ENCODE measurements at places on chromosomes 16 and 17. TPM values are rescaled to one million over a fixed set of nuclear protein-coding genes. Genes with fewer than 3 reads are reported as not detected.

DNA sequence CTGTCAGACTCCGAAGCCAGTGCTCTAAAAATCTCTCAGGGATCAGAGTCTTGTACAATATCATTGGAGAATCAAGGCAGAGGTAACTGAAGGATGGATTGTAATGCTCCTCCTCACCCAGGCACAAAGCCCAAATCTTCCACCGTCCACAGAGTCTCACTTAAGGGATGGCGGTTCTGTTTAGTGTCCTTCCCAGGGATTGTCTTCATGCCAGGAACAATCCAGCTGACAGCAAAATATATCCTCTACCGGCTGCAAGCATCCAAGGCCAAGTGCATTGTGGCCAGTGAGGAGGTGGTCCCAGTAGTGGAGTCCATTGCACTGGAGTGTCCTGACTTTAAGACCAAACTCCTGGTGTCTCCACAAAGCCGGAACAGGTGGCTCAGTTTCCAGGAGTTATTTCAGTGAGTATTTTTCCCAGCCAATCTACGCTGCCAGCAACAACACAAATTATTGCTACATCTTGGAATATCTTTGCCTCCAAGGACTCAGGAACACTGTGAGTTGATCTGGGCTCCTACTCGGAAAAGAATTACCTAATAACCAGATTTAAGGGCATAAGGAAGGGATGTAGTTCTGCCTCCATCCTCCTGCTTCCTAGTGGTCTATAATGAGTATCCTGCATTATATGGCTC, 13.9 kb upstream of the ACSM1 start:
- peaks cover 7% of the 10 kb centered on the region for H3K36me3 ChIP-seq
- no peaks in the 10 kb centered on the region for H3K4me1 ChIP-seq
- no peak for DNase-seq
- H3K4me3 ChIP-seq = no peak overlapping the region
- no peaks in the 10 kb centered on the region for H3K27me3 ChIP-seq

DNA sequence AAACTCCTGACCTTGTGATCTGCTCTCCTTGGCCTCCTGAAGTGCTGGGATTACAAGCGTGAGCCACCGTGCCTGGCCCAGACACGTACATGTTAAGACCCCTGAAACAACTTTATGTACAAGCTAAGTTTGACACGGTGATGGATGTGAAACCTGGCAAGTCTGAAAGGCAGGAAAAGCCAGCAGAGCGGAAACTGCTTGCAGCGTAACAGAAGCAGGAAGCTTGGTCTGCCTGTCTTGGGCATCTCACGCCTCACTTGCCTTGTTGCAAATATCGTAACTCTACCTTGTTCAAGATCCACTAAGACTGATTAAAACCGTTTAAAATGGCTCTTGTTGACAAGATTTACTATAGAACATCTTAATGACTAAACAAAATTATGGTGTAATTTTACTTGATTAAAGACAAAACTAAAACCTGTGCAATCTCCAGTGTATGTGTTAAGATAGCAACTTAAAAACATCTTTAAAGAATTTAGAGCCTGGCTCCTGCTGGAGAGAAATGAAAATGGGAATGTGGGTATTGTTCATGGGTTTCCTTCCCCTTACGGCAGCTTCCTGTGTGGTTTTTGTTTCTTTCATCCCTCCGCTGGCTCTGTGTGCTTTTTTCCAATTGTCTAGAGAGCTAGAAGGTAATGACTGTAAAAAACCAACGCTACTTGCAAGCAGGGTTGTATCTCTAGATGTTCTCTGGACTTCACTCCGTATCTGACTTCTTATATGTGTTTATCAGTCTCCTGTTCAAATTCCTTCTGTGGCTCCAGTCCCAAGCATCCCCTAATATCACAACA, 477.6 kb downstream of the XYLT1 start:
- peaks cover 21% of the 10 kb centered on the region for H3K4me1 ChIP-seq
- no peaks in the 10 kb centered on the region for H3K36me3 ChIP-seq
- H3K27me3 ChIP-seq = no peaks in the 10 kb centered on the region
- H3K4me3 ChIP-seq = peak overlapping the region; percentile 75
- peak overlapping the region; percentile 93 for H3K27ac ChIP-seq

TP53TG3C gene
- total RNA-seq = not detected

- peaks cover 4% of the 10 kb centered on the region for H3K27me3 ChIP-seq
- no peak for DNase-seq
- no peaks in the 10 kb centered on the region for H3K36me3 ChIP-seq
- no peaks in the 10 kb centered on the region for H3K4me1 ChIP-seq
- no peak overlapping the region for H3K4me3 ChIP-seq
These were observed 452.1 kb upstream of the HSBP1 start for GRCh38 chr16:83355570-83356218.

DNA sequence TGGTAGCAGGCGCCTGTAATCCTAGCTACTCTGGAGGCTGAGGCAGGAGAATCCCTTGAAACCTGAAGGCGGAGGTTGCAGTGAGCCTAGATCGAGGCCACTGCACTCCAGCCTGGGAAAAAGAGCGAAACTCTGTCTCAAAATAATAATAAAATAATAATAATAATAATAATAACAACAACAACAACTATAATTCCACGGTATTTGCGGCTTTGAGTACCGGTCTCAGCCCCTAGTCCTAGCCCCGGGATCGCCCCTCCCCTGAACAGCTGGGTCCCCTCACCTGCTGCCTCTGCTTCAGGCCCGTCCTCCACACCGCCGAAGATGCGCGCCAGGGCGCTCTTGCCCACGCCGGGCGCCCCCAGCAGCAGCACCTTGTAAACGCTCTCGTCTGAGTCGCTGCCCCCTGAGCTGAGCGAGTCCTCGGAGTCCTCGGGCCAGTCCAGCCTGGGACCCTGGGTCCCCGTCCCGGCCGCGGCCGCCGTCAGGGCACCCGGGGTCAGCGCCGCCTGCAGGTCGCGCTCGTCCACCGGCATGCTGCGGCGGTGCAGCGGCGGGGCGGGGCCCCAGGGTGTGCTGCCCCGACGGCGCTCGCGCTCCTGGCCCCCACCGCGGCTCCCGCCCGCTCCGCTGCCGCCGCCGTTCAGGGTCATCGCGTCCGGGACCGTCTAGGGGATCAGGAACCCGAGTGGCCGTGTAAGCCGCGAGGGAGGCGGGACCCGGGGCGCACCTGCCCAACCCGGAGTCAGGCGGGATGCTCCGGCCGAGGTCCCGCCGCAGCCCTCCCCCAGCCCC, 611 bp downstream of the RRAD start:
- H3K4me1 ChIP-seq = peaks cover 8% of the 10 kb centered on the region
- H3K27ac ChIP-seq = no peak overlapping the region
- peak overlapping the region; percentile 79 for H3K4me3 ChIP-seq
